ENCODE measurements at places on chromosomes 13 and 19.
A peak's percentile ranks its signal among the peaks of the same experiment; 100 is the strongest.

DNA sequence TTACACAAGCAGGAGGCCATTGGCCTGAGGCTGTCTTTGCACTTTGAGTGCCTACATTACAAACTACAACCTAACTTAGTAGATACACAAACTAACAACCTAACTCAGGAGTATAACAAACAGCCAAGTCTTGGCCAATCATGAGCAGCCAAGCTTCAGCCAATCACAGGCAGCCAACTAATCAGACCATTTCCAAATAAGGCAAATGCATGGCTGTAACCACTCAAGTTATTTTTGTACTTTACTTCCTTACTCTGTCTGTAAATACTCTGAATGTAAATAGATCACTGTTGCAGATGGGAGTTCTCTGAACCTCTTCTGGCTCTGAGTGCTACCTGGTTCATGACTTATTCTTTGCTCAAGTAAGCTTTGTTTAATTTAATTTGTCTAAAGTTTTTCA is 748.1 kb upstream of the SGCG start:
- no peak for DNase-seq

DNA sequence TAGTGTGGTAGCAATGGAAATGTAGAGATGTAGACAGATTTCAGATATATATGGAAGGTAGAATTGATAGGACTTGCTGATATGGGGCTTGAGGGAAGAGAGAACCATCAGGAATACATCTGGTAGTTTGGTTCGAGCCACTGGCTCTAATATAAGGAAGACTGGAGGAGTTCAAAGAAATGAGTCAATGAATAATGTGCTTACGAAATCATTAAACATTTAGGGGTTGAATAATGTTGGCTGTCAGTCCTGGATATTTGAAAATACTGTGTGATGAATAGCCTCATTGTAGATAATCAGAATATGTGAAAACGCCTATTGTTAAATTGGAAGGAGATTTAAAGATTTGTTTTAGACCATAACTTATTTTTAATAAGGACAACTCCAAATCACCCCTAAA is 21.6 kb downstream of the SGCG start:
- DNase-seq, result no peak

DNA sequence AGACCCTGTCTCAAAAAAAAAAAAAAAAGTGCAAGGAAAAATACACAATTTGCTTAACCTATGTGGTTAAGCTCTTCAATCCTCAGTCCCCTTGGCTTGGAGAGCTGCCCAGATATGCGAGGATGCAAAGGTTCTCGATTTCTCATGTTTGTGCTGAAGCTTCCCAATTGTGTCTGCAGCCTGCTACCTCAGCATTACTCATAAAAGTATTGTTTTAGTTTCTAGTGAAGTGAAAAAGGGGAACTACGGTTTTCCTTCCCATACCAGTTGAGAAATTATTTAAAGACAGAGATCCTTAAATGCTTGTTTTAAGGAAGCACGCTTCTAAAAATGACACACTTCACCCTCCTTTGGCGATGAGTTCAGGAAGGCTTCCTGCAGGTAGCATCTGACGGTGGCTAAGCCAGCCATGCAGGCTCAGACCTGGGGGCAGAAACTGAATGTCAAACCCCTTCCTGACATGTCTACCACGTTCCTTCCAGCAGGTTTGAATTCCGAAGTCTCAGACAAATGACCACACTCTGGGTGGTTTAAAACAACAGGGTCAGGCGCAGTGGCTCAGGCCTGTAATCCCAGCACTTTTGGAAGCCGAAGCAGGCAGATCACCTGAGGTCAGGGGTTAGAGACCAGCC is 47.9 kb downstream of the RUBCNL start:
- no peak for DNase-seq

GRCh38 chr13:46104868-46105267 is at the start of gene CPB2:
Gene CPB2 (minus strand): TSS chr13:46105033. CDS start chr13:46105009, 24 bp downstream.
- no peak for DNase-seq

- no peak for DNase-seq
Observed at GRCh38 chr13:75869981-75870380, 233.9 kb downstream of the LMO7 start.

DNA sequence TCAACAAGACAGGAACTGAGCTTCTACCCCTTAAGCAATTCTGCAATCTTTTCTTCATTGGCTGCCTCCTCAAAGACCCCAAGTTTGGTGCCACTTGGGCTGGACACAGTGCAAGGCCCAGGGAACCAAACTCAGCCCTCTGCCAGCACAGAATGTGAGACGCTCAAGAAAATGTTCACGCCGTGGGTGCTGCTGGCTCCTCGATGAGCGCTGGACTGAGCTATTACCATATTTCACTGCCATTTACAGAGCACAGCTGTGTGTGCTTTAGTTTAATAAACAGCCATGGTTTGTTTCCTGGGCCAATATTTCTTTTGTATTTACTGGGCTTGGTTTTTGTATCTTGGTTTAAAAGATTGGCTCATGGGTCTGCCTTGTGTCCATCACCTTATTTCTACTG is 138.8 kb upstream of the VSTM2B start:
- no peak for DNase-seq

DNA sequence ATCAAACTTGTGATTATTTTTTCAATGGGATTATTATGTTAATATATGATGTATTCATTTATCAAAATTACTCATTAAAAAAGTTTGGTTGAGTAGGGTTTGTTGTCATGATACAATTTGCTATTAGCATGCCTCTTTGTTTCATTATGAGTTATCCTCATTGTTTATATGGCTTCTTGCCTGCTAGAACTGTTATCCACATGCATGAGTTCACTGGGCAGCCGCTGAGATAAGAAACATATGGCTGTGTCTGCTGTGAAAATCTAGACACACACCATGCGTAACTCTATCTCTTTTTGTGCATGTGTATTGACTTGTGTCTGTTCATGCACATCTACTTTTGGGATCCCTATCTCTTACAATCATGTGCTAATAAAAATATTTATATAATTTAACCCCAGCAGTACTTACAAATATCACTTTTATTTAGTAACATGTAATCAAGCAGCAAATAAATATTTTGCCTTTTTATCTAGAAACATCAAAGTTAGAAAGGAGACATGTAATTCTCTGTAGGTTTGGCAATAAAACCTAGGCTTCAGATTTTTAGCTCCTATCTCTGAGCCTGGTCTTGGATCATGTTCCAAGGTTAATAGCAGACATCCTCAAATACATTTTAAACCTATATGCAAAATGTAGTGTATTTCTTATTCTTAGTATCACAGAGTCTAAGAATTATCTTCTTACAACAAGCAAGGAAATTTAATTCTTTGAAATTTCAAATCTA is 11.2 kb upstream of the KLF12 start:
- peak; percentile 93 for DNase-seq

- no peak for DNase-seq
Observed at GRCh38 chr19:18863843-18864362, 32.1 kb downstream of the CERS1 start.

- DNase-seq, result no peak
Observed at GRCh38 chr13:75399168-75399878, 82.6 kb downstream of the TBC1D4 start.

DNA sequence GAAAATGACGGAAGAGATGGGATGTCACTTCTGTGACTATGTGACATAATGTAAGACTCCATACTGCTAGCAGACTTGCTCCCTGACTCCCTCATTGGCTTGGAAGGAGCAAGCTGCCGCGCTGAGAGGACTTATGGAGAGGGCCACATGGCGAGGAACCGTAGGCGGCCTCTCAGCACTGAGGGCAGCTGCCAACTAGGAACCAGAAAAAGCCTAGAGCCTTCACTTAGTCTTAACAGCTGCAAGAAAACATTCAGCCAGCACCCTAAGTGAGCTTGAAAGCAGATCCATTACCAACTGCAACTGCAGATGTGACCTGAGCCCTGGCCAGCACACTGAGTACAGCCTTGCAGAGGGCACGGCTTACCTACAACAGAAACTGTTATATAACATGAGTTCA is 33.9 kb downstream of the USP12 start:
- no peak for DNase-seq

GRCh38 chr13:103839460-103839859 is 773.2 kb upstream of the SLC10A2 start:
- peak; percentile 98 for DNase-seq

DNA sequence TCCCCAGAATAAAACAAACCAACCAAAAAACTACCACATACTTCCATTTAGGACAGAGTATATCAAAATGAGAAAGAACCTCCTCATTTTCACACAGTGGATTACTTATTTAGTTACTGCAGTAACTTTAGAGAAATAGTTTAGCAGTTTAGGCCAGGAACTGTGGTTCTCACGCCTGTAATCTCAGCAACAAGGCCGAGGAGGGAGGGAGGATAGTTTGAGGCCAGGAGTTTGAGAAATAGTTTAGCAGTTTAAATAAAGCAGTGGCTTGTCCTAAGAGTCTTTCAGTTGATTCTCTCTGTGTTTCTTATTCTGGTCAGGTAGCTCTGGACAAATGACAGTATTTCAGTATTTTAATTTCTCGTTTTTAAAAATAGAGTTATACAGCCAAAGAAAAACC is 9.4 kb downstream of the HMGB1 start:
- DNase-seq, result no peak

- DNase-seq, result no peak
Observed at GRCh38 chr13:30409886-30410704, 12.2 kb upstream of the UBE2L5 start.

DNA sequence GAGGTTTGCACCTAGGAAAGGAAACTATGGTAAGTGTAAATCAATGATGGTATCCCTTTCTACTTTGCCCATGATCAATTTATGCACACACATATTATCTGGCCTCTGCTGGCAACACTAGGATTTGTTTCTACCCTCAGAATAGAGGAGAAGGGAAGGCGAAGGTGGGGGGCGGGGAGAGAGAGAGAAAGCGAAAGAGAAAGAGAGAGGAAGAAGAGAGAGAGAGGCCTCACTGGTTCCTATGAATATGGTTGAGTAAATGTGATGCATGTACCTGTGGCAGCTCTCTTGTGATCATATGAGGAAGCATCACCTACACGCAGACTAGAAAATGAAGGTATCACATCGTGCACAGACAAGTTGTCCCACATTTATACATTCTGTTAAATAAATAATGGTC is 882.0 kb upstream of the SLITRK6 start:
- no peak for DNase-seq

DNA sequence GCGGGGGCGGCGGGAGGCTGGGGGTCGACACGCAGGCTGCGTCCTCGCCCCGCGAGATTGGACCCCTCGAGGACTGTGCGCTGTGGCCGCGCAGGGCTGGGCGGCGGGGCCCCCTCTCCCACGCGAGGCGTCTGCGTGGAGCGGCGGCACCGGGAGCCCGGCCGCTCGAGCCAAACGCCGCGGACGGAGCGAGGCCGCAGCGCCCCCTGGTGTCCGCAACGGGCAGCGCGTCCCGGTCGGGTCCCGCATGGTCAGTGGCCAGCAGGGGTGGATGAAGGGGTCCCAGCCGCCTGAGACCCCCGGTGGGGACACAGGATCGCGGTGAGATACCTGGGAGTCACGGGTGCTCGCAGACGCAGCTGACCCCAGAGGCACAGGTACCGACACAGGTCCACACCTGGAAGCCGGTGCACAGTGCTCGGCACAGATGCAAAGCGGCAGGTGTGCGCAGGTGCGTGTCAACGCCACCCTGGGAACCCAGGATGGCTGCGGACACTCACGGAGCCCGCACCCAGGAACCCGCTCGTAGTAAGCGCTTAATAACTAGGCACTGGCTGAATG is 2.1 kb upstream of the CIRBP start:
- DNase-seq, result no peak

DNA sequence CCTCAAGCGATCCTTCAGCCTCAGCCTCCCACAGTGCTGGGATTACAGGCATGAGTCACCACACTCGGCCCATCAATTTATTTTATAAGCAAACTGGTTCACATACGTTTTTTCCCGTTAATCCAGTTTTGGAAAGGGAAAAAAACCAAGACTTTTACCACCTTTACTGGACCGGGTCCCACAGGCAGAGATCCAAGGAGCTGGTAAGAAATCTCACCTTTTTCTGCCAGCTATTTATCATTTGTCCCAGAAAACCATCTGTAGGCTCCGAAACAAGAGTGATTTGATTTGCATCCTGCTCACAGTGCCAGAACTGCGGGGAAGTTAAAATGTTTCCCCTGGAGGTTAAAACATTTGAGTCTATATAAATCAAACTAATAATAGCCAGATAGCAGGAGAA is 6.3 kb upstream of the FUT2 start:
- DNase-seq, result no peak

GRCh38 chr19:52237197-52237596 is 32.2 kb upstream of the ZNF766 start:
- DNase-seq, result no peak

DNA sequence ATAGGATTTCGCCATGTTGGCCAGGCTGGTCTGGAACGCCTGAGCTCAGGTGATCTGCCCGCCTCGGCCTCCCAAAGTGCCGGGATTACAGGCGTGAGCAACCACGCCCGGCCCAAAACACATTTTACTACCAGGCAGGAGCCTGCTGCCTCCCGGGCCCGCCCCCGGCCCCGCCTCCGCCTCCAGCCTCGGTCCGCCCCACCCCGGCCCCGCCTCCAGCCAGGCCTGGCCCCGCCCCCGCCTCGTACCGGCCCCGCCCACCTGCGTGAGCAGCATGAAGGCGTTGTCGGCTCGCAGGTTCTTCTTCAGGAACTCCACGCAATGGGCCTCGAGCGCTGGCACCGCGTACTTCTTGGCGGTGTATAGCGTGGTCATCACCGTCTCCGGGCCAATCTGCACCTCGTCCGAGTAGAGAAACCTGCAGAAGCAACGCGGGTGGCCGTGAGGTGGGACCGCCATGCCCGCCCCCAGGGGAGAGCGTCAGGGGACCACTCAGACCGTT is 22.7 kb downstream of the BTBD2 start:
- no peak for DNase-seq

DNA sequence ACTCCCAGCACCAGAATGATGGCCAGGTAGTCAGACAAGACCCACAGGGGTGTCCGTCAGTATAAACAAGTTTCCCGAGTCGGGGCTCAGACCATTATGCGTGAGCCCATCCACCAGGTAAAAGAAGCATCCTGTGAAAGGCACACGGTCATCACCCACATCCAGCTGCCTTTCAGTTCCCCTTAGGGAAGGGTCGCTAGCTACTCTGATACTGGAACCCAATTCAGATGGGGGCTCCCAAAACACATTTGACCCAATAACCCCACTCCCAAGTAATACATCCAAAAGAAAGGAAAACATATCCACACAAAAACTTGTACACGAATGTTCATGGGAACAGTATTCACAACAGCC is 66.8 kb downstream of the STK24 start:
- no peak for DNase-seq

DNA sequence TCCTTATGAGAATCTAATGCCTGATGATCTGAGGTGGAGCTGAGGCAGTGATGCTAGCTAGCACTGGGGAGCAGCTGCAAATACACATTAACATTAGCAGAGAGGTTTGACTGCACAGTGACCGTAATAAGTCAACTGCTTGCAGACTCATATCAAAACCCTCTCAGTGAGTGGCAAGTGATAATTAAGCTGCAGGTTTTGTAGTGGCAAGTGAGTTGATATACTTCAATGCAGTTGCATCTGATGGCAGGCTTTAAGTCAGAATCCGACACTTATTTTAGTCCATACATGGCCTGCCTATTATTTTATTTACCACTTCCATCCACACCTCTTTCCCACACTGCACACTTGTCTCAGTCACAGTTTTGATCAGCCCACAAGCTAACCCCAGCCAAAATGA is 209.2 kb upstream of the IRS2 start:
- DNase-seq, result no peak

All from NCI-H1694 treated with DMSO at 0.1 percent for 48 hours (cell line).